ENCODE measurements at places on chromosomes 5 and 9.

DNA sequence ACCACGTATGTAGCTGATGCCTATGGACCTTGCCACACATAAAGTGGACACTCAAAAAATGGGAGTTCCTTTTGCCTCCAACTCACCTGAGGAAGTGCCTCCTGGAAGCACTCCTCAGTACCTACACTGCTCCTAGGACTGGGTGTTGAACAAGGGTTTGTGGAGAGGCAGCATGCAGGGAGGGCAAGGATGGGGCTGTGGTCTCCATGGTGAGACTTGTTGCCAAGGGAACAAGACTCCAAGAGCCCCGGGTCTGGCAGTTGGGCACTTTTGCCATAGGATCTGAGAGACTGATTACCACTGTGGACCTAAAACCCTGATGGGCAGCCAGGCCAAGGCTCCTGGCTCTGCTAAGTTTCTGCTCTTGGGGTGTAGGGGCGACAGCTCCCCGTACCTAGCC, 6.9 kb upstream of the NR5A1 start:
- DNase-seq: no peak

DNA sequence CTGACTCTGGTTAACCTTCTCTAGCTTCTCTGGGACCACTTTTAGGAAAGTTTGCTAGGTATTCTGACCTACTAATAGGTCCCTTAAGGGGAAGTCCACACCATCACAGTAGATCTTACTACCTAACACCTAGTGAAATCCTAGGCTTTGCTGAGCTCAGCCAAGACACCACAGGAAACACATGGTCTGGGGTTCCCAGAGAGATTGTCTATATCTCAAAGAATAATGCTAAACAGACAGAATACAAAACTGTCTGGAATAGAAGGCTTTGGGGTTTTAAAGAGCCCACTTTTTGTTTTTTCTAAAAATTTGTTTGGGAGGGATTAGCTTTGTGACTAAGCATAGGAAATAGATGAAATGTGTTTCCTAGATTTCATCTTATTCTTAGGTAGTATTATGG, 395.1 kb downstream of the ARHGEF28 start:
- DNase-seq: no peak

DNA sequence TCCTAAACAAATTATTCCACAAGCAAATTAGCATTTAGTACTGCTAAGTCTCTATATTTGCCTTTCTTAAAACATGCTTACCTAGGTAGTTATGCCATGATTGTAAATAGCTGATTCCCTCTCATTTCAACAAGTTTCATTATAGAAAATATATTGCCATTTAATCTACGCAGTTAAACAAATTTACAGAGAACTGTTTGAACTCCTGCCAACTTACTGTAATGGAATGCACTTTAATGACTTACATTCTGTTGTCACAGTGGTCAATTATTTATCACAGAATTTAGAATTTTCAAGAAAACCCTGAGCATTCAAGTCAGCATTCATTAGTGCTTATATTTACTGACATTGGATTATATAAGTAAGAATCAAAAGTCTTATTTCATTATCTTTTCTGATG, 19.6 kb downstream of the SLC38A9 start:
- no peak for DNase-seq

- no peak for DNase-seq
Observed at GRCh38 chr5:148836272-148837250, 10.2 kb downstream of the ADRB2 start.

DNA sequence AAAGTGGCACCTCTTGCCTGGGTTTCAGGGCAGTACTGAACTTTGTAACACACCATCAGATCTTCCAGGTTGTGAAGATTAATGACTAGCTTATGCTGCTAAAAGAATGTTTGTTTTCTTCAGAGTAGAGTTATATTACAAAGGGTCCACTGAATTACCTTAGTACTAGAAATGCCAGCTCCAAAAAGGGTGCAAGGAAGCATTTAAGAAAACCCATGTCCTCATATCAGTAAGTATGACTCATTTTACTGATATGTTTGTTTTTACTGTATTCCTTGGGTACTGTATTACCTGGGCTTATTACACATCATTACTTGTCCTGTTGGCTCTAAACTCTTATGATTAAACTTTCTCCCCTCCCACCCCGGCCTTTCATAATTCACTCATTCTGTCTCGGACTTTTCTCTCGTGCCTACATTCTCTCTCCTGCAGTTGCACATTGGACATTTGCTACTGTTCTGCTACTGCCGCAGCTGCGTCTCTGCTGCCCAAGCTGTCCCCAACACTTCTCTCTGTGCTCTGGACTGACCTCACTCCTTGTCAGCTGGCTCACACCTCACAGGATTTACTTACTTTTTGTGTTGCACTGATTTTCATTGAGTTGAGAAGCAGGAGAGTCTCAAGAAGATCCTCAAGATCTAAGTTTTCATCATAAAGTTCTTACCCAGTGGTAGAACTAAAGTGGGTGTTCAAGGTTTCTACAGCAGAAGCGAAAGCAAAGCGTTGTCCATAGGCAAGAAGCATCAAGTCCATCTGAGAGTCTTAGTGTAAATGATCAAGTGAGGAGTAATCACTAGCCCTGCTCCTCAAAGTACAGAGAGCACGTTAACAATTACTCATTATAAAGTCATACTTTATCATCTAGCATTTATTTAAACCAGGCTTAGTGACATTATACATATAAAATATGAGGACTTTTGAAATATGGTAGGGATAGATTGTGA, 53.2 kb upstream of the C9orf72 start:
- DNase-seq: no peak

DNA sequence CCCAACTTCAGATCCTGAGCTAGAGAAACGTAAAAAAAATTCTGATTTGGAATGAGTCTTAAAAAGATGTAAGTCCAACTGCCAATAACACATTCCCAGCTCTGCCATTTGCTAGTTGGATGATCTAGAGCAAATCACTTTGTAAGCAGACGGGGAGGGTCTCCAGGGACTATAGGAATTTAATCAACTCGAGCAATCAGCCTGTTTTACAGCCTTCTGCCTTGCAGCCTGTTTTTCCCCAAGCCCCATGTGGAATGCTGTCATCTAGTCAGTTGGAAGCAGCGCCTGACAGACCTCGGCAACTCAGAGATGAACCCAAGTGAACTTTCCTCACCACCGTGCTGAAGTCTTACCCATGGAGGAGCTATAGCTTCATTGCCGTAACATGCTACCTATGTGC, 34.8 kb upstream of the HRH2 start:
- DNase-seq: no peak

DNA sequence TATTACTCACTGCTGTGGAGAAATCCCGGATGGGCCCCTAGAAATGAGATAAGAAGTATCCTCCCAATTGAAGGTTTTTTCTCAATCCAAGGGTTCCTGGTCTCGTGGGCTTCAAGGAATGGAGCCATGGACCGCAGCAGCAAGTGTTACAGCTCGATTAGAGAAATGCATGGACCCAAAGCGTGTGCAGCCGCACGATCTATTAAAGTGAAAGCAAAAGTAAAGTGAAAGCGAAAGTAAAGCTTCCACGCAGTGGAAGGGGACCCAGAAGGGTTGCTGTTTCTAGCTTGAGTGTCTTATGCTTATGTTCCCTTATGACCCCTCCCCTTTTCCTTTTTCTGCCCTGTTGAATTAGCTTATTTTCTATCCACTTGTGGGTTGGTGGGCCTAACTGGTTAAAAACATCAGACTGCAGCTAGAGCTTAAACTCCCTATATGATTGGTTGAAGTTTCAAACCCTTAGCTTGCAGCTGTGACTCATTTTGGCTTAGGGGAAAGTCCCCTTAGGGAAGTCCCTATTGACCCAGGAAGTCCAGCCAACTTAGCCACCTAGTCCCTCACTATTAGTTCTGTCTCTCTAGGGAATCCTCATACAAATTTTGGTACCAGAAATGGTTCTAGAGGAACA, 1111.8 kb downstream of the TAF11L14 start:
- no peak for DNase-seq

GRCh38 chr9:121559183-121559582, 59.5 kb upstream of the GGTA1 start:
- no peak for DNase-seq

- DNase-seq: no peak
Observed at GRCh38 chr9:36193023-36193422, 2.3 kb downstream of the CLTA start.

DNA sequence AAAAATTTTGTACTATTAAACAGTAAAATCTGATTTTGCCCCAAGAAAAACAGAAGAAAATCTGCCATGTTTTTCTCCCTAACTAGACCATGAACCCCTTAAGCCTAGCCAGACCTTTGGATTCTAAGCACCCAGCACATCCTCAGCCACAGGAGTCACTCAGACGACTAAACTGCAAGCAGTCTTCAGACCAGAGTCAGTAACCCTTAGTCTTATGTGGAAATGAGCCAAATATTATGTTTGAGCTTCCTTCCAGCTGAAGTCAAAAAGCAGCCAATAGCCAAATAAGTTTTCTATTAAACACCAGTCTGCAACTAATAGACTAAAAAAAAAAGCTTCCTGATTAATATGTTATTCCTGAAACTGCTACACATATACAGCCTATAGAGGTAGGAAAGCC, 47.4 kb downstream of the GOLPH3 start:
- no peak for DNase-seq

- no peak for DNase-seq
Observed at GRCh38 chr9:96509848-96510247, 59.9 kb downstream of the HABP4 start.

- DNase-seq: no peak
Observed at GRCh38 chr9:99822806-99823591, 1.3 kb downstream of the NR4A3 start.
